Fibroblast of the aortic adventitia (primary cell): ENCODE measurements at places on chromosomes 1 and 21.

GRCh38 chr1:20703124-20703756 lies 14.6 kb downstream of the KIF17 start:
- no peak for DNase-seq

GRCh38 chr21:42563261-42563660 lies 49.6 kb downstream of the SLC37A1 start:
- no peak for DNase-seq

- no peak for DNase-seq
These were observed 2.8 kb downstream of the MRTO4 start for GRCh38 chr1:19254416-19254815.

DNA sequence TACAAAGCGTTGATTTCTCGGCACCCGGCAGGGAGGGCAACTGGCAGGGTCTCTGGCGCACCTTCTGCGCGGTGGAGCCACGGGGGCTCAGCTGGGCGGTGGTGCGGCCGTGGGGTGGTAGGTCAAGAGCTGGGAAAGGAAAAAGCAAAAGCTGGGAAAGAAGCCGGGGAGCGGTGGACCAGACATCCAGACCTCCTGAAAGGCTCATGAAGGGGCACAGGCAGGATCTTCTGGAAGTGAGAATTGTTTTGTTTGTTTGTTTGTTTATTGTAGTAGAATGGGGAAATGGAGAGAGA lies 7.2 kb upstream of the RNU1-1 start:
- no peak for DNase-seq

- no peak for DNase-seq
These were observed 3.2 kb downstream of the IRF2BP2 start for GRCh38 chr1:234606784-234607108.

DNA sequence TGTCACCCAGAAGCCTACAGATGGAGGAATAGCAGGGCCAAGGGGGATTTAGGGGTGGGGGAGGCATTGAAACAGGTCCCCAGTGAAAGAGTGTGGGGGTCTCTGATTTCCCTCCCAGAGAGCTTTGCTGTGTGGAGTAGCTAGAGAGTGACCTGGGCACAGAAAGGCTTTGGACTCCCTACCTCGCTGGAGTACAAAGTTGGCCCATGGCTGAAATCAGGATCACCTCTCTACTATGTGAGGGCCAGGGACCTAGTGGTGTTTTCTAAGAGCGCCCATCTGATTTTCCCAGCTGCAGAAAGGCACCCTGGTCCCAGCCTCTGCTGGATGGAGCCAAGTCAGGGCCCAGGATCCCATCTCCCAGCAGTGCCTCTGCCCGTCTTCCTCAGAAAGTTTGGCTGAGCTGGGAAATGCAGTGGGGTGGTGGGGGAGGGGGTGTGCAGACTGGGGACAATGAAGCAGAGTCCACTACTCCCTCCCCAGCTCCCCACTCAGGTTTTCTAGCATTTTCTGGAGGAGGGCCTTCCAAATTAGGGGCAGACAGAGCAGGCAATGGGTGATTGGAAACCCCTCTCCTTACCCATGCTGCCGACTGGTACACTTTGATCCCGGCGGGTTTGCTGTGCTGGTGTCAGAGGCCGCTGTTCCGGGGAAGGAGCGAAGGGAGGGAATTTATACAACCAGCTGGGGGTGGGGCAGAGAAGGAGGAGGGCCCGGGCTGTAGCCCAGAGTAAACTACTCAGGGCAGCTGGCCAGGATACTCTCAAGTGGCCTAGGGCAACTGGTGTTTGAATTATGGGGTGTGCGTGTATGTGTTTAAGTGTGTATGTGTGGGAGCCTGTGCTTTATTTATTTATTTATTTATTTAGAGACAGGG lies at the start of gene SELENBP1:
SELENBP1 (minus strand) TSS at position 648 of the 877 bp plus-strand sequence; CDS start at position 584, 64 bp downstream.
- peak; percentile 84 for DNase-seq

DNA sequence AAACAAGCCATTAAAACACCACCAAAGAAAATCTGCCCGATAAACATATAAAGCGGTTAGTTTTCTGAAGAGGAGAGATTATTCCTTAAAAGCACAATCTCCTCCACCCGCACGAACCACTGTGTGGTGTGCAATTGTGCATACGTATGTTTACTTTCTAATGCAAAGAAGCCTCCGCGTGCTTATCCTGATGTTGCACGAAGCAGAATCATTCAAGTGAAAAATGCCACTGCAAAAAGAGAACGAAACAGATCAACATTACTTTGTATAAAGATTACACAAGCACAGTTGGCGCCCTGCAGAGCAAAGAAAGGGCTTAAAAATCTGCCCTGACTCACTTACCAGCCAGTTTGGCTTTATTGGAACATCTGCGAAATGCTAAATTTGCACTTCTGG lies 166.8 kb downstream of the ZNF281 start:
- peak; percentile 24 for DNase-seq

DNA sequence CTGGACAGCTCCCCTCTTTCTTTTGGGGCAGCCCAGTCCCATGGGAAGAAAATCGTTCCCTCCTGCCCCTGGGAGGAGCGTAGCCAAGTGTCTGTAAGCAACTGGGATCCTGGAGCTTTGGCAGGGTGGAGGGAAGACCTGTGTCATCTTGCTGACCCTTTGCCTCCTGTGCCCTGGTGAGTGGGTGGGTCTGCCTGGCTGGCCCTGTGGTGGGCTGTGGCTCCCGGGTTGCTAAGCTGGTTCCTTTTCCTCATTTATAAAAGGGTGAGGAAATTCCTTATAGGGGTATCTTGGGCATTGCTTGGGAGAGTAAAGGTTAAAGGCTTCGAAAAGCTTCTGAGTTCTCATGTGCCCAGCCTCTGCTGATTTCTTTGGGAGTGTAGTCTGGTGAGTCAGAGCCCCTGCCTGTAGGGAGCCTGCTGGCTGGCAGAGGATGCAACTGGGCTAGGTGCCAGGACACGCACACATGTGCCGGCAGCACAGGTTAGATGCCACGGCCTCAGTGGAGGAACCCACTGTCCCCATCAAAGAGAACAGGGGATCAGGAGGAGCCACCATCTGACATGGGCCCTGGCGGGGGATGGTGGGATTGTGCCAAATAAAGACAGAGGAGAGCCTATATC lies 85.2 kb downstream of the ARHGEF10L start:
- peak; percentile 68 for DNase-seq

GRCh38 chr1:38241594-38242334 lies 195.2 kb upstream of the POU3F1 start:
- no peak for DNase-seq

DNA sequence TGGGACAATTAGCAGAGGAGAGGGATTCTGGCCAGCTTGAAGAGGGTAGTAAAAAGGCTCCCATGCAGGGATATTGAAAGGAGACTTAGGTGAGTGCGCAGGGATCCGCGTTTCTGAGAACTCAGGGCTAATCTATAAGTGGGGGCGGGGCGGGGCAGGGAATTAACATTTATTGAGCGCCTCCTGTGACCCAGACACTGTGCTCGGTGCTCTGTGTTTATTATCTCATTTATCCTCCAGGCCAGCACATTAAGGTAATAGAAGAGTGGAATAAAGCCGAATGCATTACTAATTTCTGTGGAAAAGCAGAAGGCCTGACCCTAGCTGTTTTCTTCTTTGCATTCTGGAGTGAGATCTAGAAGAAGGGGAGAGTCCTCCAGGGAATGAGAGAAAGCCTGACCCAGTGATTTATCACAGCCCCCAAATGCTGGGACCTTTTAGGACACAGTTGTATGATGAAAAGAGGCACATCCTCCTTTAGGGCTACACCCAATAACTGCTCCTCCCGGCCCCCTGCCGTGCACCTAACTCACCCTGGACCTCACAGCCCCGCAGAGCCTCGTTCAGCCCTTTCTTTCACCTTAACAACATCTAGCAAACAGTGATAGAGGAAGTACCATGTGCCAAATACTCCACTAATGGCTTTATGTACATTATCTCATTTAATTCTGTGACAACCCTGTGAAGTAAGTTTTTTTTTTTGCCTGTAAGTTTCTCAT lies 317.6 kb downstream of the PBX1 start:
- DNase-seq = no peak

GRCh38 chr1:65630855-65631254 lies 161.8 kb upstream of the PDE4B start:
- DNase-seq = peak; percentile 17

GRCh38 chr21:41489329-41489728 lies 18.6 kb downstream of the TMPRSS2 start:
- no peak for DNase-seq

DNA sequence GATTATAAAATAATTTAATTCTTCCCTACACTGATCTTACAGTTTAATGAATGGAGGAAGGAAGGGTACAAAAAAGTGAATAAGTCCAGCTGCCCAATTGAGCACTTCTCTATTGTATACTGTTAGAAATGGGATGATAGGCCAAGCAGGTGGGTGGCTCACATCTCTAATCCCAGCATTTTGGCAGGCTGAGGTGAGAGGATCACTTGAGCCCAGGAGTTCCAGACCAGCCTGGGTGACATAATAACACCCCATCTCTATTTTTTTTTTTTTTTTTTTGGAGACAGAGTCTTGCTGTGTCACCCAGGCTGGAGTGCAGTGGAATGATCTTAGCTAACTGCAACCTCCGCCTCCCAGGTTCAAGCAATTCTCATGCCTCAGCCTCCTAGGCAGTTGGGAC lies 57.5 kb downstream of the ATP2B4 start:
- DNase-seq = no peak

DNA sequence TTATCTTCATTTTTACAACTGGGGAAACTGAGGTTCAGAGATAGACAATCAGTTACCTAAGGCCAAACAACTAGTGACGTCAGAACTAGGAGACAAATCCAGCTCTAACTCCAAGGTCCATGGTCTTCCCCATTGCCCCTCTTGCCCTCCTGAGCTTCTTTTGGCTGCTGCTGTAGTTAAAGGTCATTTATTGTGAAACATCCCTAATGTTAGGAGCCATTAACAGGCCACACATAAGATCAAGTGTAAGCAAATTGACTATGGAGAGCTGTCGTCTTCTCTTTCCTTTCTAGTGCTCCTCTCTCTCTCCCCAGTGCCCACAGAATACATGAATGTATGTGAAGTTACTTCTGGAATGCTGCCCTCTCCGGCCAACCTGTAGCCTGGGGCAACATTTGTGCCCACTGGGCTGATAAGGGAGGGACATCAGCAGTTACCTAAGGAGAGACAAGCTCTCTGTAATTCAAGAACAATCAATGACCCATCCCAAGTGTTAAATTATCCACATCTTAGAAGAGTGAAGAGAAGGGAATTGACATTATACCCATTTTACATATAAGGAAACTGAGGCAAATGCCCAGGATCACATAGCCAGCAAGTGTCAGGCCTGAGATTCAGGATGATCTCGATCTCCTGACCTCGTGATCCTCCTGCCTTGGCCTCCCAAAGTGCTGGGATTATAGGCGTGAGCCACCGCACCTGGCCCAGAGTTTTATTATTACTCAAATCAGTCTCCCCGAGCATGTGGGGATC lies 40.1 kb downstream of the PTAFR start:
- DNase-seq = no peak

DNA sequence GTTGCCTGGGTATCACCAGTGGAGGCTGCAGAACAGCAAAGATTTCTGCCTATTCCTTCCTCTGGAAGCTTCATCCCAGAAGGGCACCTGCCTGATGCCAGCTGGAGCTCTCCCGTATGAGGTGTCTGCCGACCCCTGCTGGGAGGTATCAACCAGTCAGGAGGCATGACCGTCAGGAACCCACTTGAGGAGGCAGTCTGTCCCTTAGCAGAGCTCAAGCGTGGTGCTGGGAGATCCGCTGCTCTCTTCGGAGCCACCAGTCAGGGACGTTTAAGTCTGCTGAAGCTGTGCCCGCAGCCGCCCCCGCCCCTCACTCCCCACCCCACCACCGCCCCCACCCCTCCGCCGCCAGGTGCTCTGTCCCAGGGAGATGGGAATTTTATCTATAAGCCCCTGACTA lies 23.1 kb upstream of the HFM1 start:
- DNase-seq = no peak

DNA sequence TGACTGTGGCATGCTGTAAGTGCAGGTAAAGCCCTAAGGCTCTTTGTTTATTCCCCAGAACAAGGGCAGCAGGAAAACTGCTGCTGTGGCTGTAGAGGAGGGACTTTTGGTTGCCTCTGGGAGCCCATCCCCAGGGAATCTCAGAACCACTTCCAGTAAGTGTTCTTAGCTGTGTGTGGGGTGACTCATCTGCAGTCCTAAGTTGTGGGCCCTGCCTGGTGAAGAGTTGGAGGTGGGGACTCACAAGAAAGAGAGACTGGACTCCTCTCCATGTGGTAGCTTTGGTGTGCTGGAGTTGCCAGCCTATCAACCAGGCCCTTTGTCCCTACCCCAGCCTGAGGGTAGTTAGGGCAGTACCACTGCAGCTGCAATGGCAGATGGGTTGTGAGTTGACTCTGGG lies 24.0 kb upstream of the DENND1B start:
- DNase-seq = peak; percentile 81

DNA sequence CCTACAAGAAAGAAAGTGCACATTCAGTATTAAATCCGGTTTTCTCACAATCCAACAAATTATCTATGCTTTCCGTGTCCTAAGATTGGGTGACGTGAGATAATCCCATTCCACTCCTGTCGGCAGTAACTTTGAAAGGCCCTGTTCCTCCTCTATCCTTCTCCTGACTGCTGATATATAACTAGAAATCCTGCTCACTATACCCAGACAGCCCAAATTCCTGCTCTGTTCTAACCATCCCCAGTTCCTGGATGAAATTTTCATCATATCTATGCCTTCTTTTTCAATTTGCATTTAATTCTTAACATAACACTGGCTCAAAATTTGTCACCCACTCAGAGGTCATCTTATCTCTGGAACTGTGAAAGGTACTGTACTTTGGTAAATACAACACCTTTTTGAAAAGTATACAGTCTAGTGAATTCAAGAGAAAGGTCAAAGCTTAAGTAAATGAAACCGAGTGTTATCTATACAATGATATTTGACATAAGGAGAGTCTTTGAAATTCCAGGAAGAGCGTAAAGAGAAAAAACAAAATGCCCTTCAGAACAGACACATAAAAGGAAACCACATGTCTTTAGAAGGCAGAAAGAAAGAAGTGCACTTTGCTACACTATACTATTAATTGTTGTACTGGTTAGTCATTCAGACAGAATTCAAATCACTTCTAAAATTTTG lies 200.5 kb upstream of the NEGR1 start:
- no peak for DNase-seq

GRCh38 chr1:68015971-68016370 lies 34.5 kb downstream of the DIRAS3 start:
- no peak for DNase-seq

DNA sequence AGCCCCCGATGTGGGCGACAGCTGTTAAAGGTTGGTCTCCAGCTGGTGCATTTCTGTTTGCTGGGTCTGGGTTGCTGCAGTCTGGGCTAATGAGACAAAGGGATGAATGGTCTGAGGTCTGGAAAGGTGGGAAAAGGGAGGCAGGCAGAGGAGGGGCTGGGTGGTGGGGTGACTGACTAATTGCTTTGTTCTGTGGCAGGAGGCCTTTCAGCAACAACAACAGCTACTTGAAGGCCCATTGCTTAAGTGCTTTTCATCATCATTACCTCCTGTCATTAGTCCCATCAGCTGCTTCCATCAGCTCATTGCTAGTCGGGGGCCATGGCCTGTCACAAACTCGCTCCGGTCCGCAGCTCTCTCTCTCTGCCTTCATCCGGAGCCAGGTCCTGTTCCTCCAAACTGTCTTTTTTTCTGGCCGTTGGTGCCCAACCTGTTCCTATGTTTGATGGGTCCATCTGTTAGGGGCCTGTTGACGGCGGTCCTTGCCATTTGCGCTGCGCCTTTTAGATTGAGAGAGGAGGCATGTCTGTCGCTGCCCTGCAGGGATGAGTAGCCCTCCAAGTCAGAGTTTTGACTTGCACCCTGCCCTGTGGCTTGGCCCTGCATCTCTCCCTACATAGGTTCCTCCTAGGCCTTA lies 105.6 kb upstream of the PLXNA2 start:
- no peak for DNase-seq

GRCh38 chr1:2130871-2131289 lies 63.7 kb downstream of the FAAP20 start:
- DNase-seq = no peak
